ENCODE measurements at places on chromosomes 5 and 9.

GRCh38 chr5:108238936-108239887 is 142.7 kb downstream of the FBXL17 start:
- DNase-seq, result no peak

DNA sequence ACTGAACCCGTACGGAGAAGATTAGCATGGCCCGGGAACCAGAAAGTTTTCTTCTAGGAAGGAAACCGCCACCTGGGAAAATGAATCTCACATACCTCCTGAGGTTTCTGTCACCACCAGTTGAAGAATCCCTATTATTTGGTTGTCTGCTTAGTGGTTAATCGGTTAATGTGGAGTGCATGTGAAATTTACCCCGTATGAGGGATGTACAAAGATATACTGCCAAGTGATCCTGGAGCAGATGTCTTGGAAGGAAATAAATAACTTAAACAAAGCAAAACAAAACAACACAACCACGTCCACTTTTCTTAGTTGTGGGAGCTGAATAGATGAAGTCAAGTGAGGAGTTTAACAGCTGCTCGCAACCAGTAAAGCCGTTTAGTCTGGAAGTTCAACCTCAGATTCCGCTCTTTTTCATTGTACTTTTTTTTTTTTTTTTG is 3.8 kb downstream of the DMRT2 start:
- DNase-seq, result no peak

DNA sequence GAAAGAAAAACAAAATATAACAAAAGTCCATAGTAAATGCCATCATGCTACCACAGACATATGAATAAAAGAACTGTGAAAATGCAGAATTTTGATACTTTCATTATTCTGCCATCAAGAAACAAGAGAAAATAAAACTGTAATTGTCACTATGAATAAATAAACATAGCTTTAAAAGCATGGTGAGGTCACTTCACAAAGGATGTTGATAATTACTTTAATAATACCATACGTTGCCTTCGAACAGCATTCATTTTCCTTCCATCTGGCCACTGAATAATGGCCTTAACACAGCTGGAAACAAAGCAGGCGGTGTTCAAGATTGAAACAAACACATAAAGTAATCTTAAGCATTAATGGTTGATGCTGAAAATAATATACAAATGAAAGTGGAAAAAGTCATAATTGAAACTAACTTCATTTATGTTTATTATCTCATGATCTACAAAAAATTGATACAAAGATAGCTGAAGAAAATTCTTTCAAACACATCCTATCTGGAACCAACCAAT is 102.0 kb downstream of the AGTPBP1 start:
- no peak for DNase-seq

DNA sequence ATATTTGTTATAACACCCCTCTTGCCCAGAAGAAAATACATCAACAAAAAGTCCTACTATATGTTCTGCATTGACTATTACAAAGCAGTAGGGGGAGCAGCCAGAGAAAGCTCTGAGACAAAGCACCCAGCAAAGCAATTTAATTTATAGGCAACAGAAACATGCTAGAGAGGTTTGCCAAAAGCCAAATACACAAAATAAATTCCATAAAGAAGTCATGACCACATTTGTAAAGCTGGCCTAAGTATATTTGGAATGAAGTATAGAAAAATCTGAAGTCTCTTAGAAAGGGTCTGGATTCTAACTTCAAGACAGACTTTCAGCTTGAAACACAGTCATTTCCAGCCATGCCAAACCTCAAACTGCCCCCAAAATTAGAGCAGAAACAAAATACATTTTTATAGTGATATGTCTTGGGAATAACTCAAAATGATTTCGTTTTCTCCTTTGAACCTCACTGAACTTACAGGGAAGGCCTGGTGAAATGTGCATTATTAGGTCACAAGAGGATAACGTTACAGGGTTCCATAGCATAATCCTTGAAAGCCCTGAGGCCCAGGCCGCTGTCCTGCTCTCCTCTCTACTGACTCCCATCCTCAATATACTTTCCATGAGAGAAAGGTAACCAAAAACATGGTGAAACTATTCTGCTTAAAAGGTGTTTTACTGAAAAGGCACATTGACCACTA is 451.8 kb downstream of the RAB3C start:
- peak; percentile 4 for DNase-seq

- DNase-seq, result no peak
These were observed 1.3 kb downstream of the LVRN start for GRCh38 chr5:115963566-115963965.

- no peak for DNase-seq
These were observed 4.2 kb upstream of the SEMA4D start for GRCh38 chr9:89502038-89502601.

DNA sequence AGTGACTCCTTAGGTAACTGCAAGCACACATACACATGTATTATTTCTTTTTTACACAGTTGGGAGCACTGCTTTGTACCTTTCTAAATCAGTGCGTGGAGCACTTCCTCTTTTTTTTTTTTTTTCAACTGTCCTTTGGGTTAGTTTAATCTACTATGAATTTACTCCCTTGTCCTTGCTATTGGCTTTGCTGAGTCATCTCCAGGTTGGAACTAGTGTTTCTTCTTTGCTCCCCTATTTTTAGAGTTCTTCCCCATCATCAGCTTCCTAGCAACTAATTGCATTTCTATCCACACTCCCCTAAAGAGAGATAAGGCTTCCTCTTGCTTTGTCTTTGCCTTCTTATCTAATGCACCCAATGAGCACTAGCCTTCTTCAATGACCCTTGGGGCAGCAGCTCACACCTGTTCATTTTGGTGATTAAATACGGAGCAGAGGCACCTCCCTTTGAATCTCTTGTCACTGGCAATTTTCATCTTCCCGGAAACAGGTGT is 24.3 kb downstream of the S100Z start:
- DNase-seq, result no peak

DNA sequence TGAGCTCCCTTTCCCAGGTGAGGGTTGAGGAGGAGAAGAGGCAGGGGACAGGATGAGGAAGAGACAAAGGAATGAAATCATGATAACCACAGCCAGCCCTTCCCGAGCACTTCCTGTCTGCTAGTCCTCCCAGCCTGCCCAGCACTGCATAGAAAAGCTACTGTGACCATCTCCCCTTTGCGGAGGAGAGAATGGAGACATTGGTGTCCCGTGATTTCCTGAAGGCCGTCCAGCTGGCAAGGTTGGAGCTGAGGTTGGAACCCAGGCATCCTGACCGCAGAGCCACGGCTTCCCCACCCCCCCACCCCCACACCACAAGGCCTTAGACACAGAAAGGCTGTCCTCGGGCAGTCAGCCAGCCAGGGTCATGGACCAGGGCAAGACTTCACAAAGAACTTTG is 131.1 kb upstream of the ICE1 start:
- no peak for DNase-seq

GRCh38 chr5:77861576-77861975 is 85.4 kb upstream of the TBCA start:
- DNase-seq, result no peak
